ENCODE measurements at places on chromosomes 5 and 9. TPM values are rescaled to one million over a fixed set of nuclear protein-coding genes. Genes with fewer than 3 reads are reported as not detected.

The LHX3 gene
- total RNA-seq = 0.08 TPM

The SCGB3A2 gene
- total RNA-seq = not detected

The FAM153A gene
- not detected for total RNA-seq

The GGTA1 gene
- total RNA-seq = not detected

The ST6GALNAC6 gene
- 21.2 TPM for total RNA-seq

Measured in A549 treated with AZD2906 at 1 μM for 4 hours (cell line).